ENCODE measurements at places on chromosomes 11 and 22.

GRCh38 chr11:32280339-32280738 lies 155.0 kb downstream of the WT1 start:
- no peak for DNase-seq

DNA sequence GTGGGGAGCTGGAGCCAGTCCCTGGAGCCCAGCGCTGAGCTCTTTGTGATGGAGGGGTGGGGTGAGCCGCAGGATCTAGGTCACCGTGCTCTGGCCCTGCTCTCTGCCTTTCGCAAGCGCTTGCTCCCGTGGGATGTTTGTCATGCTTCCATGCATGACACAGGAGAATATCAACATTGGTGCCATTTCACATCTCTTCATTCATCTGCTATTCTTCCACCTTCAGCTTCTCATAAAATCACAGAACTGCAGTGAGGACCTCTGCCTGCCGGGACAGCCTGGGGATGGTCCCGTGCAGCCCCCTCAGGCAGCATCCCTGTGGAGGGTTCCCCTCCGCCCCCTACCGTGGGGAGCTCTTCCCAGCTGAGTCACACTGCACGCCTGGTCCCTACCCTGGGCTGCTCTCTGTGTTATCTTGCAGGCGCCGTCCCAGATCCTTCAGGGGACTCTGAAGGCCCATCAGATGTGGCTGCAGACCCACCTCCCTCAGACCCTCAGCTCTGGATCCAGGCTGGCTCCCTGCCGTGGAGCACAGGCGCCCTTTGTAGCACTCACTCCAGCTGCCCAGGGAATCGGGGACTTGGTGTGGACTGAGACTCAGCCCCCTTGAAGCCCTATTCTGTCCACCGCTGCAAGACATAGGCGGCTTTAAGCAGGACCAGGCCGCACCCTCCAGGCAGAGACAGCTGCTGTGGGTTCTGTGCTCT lies 5.1 kb upstream of the SEPTIN5 start:
- no peak for DNase-seq

DNA sequence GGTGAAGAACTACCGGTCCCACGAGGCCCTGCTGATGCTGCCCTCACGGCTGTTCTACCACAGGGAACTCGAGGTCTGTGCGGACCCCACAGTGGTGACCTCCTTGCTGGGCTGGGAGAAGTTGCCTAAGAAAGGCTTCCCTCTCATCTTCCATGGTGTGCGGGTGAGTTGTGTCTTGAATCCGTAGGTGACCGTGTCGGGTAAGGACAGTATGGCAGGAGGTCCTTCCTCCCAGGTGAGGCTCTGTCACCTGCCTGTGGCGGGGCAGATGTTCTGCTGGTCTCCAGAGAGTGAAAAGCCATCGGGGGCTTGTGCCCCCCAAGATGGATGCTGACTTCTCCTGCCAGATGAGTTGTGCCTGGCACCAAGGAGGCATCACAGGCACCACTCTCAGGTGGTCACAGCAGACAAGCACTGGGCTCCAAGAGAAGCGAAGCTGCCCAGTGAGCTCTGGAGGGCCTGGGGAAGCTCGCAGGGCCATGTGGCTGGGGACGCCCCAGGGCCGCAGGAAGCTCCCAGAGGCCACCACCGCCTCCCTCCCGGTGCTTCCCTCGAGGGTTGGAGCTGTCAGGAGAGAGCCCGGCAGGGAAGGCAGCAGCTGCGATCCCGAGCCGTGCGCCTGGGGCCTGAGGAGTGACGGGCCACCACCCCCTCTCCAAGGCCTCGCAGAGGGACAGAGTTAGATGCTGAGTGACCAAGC lies 17.3 kb upstream of the PANX2 start:
- DNase-seq, result no peak

GRCh38 chr22:30511109-30511508 lies 5.6 kb upstream of the SEC14L4 start:
- no peak for DNase-seq

- DNase-seq, result no peak
Observed at GRCh38 chr22:49086181-49086580, 741.5 kb downstream of the BRD1 start.
